ENCODE measurements at places on chromosomes 6 and 20. TPM values are rescaled to one million over a fixed set of nuclear protein-coding genes. Genes with fewer than 3 reads are reported as not detected.

RREB1 gene
- total RNA-seq, result 20.6 TPM

DNA sequence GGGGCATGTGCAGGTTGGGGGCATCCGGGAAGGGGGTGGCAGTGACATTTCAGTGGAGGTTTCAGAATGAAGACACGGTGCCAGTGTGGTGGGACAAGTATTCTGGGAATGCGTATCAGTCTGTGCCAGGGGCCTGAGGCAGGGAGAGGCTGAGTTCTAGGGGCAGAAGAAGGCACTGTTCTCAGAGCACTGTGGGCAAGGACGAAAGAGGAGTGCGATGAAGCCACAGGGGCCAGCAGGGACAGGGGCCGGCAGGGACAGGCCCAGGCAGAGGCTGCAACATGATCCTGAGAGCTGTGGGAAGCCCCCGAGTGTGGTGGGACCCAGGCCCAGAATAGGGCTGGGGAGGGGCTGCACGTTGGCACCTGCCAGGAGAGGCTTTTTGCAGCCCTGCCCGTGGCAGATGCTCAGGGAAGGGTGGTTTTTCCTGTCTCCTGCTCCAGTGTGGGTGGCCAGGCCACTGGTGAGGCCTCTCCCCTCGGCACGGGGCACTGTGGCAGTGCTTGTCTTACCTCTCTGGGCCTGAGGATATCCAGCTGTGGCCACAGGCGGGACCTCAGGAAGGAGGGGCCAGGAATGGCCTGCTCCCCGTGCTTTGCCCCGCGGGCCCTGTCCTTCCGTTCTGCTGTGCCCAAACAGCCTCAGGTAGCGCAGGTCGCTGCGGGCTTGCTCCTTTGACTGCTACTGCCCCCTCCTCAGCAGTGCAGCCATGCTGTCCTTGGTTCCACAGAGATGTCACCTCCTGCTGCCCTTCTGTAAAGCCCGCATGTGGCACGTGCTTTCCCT is 10.0 kb downstream of the ENTPD6 start:
- no peak overlapping the region for H3K4me3 ChIP-seq
- peak; percentile 34 for DNase-seq
- no peak overlapping the region for H3K27ac ChIP-seq
- H3K27me3 ChIP-seq, result no peaks in the 10 kb centered on the region
- peaks cover 11% of the 10 kb centered on the region for H3K36me3 ChIP-seq

GRCh38 chr20:3911956-3912355 is 22.8 kb downstream of the PANK2 start:
- peaks cover 76% of the 10 kb centered on the region for H3K36me3 ChIP-seq
- no peak overlapping the region for H3K4me3 ChIP-seq
- H3K27me3 ChIP-seq, result no peaks in the 10 kb centered on the region
- peaks cover 64% of the 10 kb centered on the region for H3K4me1 ChIP-seq
- no peak for DNase-seq

DNA sequence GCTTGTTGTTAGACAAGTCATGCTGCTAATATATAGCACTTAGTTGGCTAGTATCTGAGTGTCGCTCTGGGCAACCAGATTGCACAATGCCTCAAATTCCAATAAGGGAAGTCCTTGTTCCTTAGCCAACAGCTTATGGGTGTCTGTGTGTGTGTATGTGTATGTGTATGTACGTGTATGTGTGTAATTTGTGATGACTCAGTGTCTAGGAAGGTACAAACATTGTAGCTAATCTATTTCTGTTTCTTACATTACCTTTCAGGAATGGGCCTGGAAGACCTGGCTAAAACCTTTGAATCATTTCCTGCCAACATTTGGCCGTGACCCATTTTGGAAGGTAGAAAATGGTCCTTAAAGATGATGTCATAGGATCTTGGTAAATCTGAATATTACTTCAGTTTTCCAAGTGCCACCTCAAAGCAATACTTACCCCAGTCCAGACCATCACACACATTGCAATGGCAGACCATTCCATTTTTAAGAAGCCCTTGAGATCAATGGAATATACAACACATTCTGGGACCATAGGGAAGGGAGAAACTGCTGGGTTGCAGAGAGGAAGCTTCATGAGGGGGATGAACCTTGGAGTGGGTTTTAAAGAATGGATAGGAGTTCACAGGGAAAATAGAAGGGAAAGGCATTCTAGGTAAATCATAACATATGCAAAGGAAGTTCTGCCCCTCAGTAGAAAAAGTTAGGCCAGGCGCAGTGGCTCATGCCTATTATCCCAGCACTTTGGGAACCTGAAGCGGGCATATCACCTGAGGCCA is 25.1 kb downstream of the NEDD9 start:
- no peak overlapping the region for H3K4me3 ChIP-seq
- peak overlapping the region; percentile 44 for H3K27ac ChIP-seq
- peaks cover 73% of the 10 kb centered on the region for H3K4me1 ChIP-seq
- DNase-seq, result no peak
- peaks cover 83% of the 10 kb centered on the region for H3K36me3 ChIP-seq
- no peaks in the 10 kb centered on the region for H3K27me3 ChIP-seq

GRCh38 chr6:15620611-15621010 is 42.2 kb downstream of the DTNBP1 start:
- no peak overlapping the region for H3K4me3 ChIP-seq
- peaks cover 2% of the 10 kb centered on the region for H3K36me3 ChIP-seq
- no peak overlapping the region for H3K27ac ChIP-seq
- peaks cover 15% of the 10 kb centered on the region for H3K4me1 ChIP-seq

DNA sequence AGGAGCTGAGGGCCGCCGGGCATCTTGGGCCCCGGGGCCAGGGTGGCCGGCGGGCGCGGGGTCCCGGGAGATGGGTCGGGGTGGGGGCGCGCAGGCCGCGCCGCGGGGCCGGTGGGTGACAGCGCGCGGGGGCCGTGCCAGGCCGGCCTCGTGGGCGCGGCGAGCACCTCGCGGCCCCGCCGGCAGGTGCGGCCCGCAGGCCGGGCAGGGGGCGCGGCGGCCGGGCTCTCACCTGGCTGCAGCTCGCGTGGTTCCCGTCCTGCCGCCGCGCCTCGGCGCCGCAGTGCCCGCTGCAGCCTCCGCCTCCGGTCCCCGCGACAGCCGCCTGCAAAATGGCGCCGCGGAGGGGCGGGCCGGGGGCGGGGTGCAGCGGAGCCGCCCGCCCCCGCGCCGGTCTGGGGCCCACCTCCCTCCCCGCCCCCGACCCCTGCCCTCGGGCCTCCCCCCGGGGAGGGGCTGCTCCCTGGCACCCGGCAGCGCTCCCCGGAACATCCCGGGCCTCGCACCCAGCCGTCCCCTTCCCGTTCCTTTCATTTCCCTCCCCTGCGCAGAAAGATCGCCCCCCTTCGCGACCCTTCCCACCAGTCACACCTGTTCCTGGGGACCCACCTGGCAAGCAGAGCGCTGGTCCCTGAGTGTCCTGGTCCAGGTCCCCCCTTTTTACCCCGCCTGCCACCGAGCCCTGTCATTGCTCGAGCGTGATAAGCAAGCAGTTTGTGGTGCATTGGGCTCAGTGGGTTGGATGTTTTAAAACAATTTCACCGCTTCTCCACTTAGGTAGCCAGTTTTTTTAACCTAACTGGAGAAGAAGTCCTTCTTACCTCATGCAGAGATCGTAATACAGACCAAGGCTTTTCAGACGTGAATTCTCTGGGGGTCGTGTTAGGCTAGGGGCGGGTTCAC is at the start of gene SLC23A2:
TSS of gene SLC23A2 (minus strand) at position 337 of the 903 bp plus-strand sequence. CDS start 68,948 bp downstream, outside the sequence.
- peak within 1 kb of the TSS; percentile 82 for H3K27ac ChIP-seq
- peaks cover 24% of the 10 kb centered on the region for H3K4me1 ChIP-seq
- peak; percentile 60 for DNase-seq
- peak within 1 kb of the TSS; percentile 82 for H3K4me3 ChIP-seq
- peaks cover 4% of the 10 kb centered on the region for H3K36me3 ChIP-seq

GRCh38 chr6:154561750-154562149 is 51.3 kb upstream of the CNKSR3 start:
- H3K27me3 ChIP-seq, result peaks cover 10% of the 10 kb centered on the region
- no peak for DNase-seq
- H3K36me3 ChIP-seq, result no peaks in the 10 kb centered on the region
- no peak overlapping the region for H3K27ac ChIP-seq

Data from activated CD8-positive, alpha-beta memory T cell treated with anti-CD3 and anti-CD28 coated beads, Interleukin-2, amount 10 ng/mL, durations not matched to agents 7 days and 5 days (primary cell).